ENCODE measurements at places on chromosomes 11 and 22.

DNA sequence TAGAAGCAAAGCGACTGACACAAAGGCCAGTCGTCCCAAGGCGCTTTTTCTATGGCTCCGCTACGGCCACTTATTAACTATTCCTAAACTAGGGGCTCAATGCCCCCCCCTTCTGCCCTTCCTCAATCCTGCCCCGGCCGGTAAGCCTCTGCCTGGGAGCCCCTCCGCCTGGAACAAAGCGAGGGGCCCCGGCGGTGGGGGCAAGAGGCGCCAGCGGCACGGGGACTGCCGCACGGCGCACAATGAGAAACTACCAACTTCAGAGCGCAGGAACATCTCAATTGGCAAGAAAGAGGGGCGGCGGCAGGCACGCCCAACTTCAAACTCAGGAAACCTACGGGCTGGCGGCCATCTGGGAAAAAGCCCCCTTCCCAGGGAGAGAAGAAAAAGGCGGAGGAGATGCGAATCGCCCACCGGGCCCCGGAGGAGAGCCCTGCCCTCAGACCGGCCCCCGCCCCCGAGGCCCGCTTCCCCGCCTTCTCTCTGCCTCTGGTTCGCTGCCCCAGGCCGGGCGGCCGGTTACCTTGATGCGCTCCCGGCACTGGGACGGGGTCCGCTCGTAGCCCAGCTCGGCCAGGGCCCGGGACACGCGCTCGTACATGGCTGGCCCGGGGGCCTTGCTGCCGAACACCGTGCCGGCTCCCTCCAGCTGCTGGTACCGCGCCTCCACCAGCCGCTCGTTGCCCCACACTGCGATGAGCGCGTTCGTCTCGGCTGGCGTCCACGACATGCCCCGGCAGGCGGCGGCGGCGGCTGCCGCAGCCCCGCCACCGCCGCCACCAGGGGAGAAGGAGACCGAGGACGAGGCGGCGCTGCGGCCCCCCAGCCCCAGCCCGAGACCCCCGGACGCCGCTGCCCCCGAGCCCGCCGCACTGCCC lies 619 bp downstream of the MSANTD2 start:
- DNase-seq, result peak; percentile 56

- no peak for DNase-seq
Observed at GRCh38 chr22:44995105-44995514, 14.7 kb downstream of the PHF21B start.

GRCh38 chr22:31631436-31631835 lies 30.6 kb downstream of the PISD start:
- no peak for DNase-seq

GRCh38 chr11:120029321-120029720 lies 108.6 kb downstream of the TRIM29 start:
- DNase-seq, result no peak

DNA sequence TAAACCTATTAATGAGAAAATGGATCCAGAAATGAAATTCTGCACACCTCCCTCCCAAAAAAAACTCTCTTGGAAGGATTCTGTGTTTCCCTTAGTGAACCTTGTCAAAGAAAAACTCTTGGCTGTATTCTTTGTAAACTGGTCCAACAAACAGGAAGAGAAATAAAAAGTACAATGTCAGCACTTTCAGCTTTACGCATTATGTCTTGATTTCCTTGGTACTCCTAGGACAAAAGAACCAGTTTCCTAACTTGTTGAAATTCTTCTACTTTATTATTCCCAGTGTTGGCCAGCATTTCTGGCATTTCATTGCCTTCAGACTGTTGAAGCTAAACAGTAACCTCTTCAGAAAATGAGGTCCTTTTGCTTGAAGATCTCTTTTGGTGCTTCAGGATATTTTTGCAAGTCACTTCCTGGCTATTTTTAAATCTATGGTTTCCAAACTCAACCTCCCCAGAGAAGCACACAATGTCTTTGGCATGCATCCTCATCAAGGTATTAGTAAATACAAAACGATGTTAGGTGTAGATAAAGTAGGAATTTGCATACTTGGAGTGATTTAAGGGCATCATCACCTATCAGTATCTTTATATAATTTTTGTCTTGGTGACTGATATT lies 342.7 kb downstream of the AASDHPPT start:
- DNase-seq, result no peak

- no peak for DNase-seq
Observed at GRCh38 chr11:79262221-79262620, 178.6 kb downstream of the TENM4 start.

DNA sequence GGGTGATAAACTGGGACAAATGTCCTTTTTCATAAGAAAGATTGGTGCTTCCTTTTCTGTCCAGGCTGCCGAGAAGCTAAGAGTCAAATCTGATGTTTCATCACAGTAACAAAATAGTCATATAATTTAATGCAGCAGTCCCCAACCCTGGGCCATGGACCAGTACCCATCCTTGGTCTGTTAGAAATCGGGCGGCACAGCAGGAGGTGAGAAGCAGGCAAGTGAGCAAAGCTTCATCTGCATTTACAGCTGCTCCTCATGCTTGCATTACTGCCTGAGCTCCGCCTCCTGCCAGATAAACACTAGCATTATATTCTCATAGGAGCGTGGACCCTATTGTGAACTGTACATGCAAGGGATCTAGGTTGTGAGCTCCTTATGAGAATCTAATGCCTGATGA lies 26.2 kb downstream of the PRR14L start:
- DNase-seq, result no peak

GRCh38 chr11:35234460-35235156 lies 95.6 kb downstream of the CD44 start:
- DNase-seq, result no peak

DNA sequence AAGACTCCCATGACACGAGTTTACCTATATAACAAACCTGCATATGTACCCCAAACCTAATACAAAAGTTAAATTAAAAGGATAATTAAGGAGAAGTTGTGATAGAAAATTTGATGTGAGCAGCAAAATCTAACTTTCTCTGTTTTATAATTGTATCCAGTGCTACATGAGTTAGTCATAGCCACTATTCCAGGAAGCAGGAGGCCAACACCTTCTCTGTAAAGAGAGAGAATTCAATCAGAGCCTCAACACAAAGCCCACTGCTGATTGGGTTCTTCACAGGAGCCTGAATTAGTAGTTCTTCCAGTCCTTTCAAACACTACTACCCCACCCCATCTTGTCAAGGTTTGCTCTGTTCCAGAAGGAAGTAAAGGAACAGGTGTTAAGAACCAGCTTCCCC lies 84.2 kb downstream of the BLID start:
- no peak for DNase-seq

GRCh38 chr11:27812341-27812740 lies 112.1 kb upstream of the BDNF start:
- no peak for DNase-seq
